Ovary (tissue), 10 donors: ENCODE measurements at places on chromosomes 4 and X. TPM values are rescaled to one million over a fixed set of nuclear protein-coding genes. Genes with fewer than 3 reads are reported as not detected.

GRCh38 chr4:109798866-109799265 lies 2.9 kb downstream of the CFI start:
- DNase-seq, result no peak

DNA sequence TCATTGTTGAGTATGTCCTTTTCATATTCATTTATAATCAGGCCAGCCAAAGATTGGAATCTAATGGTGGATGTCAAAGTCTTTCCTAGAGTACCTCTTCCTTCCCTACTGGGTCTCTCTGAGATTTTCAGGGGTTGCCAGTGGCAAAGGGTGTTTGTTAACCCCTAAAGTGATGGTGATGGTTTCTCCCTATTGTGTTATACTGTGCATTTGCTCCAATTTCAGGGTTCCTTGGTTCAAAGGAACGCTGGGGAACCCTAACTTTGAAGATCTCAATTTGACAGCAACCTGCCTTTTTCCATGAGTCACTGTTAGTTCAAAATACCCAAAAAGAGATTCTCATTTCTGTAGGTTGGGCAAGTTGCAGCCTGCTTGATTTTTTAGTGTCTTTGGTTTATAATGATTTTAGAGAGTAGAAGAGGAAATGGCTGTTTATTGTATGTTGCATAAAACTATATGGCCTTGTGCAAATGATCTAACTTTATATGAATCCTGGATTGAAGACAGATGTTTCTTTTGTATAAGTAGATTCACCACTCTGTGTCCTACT lies 23.0 kb downstream of the GAB1 start:
- no peak for DNase-seq

DNA sequence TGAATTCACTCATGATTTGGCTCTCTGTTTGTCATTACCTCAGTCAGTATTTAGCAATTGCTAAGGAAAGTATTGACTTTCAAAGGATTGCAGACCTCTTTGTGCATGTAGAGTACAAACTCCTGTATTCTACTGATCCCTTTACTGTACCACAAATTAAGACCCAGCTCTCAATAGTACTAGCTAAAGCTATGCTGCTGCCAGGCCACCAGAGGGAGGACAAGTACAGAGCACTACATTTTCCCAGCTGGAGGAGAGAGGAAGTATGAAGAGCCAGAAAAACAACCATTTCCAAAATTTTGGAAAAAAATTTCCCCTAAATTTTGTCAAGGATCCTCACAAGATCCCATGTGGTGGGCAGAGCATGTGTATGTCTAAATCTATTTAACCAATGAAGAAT lies 175.0 kb upstream of the MTMR8 start:
- no peak for DNase-seq

DNA sequence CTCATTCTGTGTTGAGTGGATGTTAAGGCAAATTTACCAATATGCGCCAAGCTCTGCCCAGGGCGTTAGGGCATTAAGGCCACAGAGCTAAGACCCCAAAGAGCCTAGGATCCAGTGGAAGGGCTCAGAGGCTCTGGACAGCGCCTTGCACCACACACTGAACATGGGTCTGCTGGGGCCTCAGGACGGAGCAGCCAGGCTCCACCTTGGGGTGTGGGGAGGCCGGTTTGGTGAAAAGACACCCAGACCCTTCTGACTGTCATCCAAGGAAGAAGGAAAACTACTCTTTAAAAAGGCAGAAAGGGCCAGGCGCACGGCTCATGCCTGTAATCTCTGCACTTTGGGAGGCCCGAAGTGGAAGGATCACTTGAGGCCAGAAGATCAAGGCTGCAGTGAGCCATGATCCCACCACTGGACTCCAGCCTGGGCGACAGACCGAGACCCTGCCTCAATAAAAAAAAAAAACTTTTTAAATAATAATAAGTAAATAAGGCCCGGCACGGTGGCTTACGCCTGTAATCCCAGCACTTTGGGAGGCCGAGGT lies 1.3 kb upstream of the MRFAP1 start:
- no peak for DNase-seq

DNA sequence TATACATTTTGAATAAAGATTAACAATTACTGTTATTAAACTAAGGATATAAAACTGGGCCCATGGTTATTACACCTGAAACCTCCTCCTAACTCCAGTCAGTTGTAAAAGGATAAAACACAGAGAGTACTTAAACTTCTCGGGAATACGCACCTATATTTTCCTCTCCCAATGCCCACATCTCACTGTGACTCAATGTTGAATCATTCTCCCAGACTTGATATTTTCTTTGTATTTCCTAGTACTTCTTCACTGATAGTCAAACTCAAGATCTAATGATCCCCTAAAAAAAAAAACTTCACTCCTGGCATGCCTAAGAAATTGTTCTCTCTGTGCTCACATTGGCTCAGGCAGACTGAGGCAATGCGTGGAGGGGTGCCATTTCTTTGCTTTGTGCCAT lies 212.5 kb upstream of the DKK2 start:
- DNase-seq, result no peak

GRCh38 chr4:135485371-135485770 lies 1283.8 kb upstream of the PABPC4L start:
- DNase-seq, result no peak

- DNase-seq, result no peak
Observed at GRCh38 chrX:56766554-56767347, 37.7 kb downstream of the NBDY start.

GRCh38 chr4:95388911-95389310 lies 159.9 kb downstream of the UNC5C start:
- DNase-seq, result no peak

DNA sequence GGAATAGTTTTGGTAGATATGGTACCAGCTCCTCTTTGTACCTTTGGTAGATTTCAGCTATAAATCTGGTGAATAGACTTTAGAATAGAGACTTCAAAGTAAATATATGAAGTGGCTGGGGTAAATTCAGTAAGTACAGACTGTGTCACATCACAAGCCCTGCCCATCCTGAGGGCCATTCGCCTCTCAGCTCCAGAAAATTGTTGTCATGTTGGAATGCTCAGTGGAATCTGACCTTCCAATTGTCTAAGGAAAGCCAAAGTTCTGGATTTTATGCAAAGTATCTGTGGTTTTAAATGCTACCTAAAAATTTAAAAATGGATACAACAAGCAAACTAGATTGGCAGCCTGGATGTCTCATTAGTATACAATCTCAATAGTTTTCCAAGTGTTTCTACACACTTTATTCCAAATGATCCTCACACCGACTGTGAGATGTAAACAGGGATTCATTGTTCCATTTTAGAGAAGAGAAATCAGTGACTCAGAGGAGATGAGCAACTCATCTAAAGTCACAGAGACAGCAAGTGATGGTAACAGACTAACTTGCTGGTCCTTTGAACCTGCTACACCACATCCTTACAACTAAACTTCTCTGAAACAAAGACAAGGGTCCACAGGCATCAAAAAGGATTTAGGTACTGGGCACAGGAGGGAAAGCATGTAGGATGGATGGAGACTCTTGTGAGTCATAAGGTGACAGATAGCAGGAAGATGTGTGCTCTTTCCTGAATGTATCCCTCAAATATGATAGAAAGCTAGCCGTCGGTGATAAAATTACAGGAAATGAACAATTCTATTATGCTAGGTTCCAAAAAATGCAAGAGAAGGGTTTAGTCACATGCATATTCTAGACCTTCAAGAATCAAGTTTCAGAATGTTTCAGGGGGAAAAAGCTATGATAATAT lies 127.3 kb downstream of the ATP10D start:
- no peak for DNase-seq

- DNase-seq, result no peak
Observed at GRCh38 chrX:118761939-118762707, 34.7 kb downstream of the IL13RA1 start.

EXOC1L gene
- polyA plus RNA-seq, result not detected

PGK1 gene
- polyA plus RNA-seq, result 72.5 TPM

SERTM2 gene
- polyA plus RNA-seq, result 1.5 TPM
